Gastroesophageal sphincter (tissue), 4 donors: ENCODE measurements at places on chromosomes 12 and 14. TPM values are rescaled to one million over a fixed set of nuclear protein-coding genes. Genes with fewer than 3 reads are reported as not detected.
A peak's percentile ranks its signal among the peaks of the same experiment; 100 is the strongest.

CLBA1 gene
- total RNA-seq: 8.8 TPM

TSPAN11 gene
- total RNA-seq: 15.9 TPM

FRS2 gene
- total RNA-seq: 70.6 TPM

POU6F1 gene
- total RNA-seq: 22.9 TPM

OR4E1 gene
- not detected for total RNA-seq

KCNH5 gene
- total RNA-seq: 0.04 TPM

HELB gene
- total RNA-seq: 3.0 TPM

BBS10 gene
- 8.9 TPM for total RNA-seq

SCNN1A gene
- 0.62 TPM for total RNA-seq

EGLN3 gene
- 17.7 TPM for total RNA-seq

AP1G2 gene
- 7.2 TPM for total RNA-seq

RAP1B gene
- 212 TPM for total RNA-seq

MUCL1 gene
- total RNA-seq: not detected

FBRSL1 gene
- 8.5 TPM for total RNA-seq

MYH7 gene
- total RNA-seq: not detected

DYNC1H1 gene
- total RNA-seq: 606 TPM

MYO1H gene
- total RNA-seq: not detected

ITGA7 gene
- total RNA-seq: 206 TPM

ARHGAP5 gene
- total RNA-seq: 265 TPM

CBLN3 gene
- total RNA-seq: 2.2 TPM

RILPL1 gene
- total RNA-seq: 16.8 TPM

PTGDR gene
- 0.72 TPM for total RNA-seq

PTPRO gene
- total RNA-seq: 0.50 TPM

DNA sequence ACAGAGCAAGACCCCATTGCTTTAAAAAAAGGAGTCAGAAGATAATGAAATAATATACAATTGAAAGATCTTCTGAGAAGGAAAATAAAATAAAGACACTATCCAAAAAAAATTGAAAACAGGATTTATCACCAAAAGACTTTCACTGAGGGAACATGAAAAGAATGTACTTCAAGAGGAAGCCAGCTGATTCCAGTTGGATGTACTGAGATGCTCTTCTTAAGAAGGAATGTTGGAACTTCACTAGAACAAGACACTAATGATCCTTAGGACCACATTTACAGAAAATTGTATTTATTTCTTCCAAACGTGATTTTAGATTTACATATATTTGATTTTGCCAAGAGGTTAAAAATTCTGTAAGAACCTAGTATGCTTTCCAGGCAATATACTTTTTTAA is 65.6 kb upstream of the CNOT2 start:
- no peak for ATAC-seq

GRCh38 chr12:122635471-122635870 is 67.7 kb downstream of the HCAR2 start:
- ATAC-seq: no peak

DNA sequence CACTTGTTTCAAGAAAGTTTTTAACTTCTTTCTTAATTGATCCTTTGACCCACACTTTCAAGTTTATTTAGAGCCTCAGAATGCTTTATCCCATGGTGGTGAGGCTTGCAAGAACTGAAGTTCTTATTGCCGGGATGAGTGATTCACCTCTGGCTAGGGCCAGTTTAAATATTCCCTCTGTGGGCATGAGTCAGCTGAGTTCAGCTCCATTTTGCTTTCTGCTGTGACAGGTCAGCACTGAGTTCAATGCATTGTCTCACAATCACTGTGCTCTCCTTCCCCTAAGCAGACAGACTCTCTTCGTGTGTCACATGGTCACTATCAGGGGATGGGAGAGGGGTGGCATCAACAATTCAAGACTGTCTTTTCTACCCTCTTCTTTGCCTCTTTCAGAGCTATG is 514.6 kb upstream of the FBXO33 start:
- no peak for ATAC-seq

GRCh38 chr14:85687456-85687855 is 157.5 kb downstream of the FLRT2 start:
- ATAC-seq: no peak

DNA sequence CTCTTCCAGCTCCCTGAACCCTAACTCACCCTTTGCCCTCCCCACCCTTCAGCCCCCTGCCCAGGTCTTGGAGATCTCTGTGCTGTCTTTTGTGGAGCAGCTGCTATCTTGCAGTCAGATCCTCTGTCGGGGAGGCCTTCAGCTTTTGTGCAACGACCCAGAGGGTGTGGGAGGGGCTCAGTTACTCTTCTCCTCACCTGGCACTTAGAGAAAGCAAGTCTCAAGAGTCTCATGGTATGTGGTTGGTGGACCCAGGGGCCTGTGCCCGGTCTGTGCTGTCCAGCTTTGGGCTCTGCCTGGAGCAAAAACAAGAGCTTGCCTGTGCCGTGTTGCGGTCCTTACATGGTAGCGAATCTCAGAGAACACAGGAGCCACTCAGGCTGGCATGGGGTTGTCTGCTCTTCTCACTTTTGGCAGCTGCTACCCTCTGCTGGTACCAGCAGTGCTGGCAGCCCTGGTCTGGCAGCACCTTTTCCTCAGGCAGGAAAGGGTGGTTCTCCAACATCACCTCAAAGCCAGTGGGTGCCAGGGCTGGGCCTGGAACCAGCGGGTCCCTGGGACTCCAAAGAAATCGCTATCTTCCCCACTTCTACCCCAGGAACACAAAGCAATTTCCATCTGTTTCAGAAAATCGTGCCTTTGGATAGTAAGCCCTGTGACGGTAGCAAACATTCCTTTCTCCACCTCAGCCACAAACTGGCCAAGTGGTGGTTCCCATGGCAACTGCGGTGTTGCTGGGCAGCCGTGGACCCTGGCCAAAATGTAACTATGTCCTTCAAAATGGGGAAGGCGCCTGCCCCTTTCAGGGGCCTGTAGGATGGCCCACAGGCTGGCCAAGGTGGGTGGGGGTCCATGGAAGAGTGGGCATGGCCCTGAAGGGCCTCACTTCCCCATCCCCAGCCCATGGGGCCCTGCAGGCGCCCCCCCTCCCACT is 90.0 kb downstream of the RIN3 start:
- ATAC-seq: peak; percentile 76

- no peak for ATAC-seq
Measured at GRCh38 chr14:89503431-89503996, 86.5 kb upstream of the FOXN3 start.

- ATAC-seq: peak; percentile 90
Measured at GRCh38 chr14:54857830-54858269, 44.8 kb downstream of the GCH1 start.

DNA sequence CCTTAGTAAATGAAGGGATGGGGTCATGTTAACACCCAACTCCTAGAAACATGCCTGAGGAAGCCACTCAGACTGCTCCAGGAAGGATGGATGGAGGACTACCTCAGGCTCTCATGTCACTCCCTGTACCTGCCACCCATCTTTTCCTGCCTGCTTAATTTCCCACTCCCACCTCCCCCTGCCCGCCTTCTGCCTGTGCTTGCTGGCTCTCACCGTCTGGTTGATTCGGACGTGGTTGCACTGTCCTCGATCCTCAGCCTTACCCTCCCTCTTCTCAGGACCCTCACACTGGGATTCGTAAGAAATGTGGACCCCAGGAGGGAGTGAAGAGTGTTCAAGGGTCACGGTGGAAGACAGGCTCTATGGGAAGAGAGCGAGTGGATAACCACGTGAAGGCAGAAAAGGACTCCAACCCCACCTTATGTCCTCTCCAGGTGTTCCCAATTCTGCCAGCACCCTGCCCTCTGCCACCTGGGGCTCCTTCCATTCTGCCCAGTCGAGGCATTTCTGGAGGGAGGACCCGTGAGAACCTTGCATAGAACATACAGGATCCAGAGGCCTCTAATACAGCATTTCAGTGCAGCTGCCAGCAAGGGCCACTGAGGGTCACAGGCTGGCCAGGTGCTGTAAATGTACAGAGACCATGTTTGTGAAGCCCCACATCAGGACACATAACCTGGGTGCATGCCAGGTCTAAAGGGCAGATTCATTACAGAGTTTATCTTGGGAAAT is 12.9 kb downstream of the ITGB7 start:
- no peak for ATAC-seq

DNA sequence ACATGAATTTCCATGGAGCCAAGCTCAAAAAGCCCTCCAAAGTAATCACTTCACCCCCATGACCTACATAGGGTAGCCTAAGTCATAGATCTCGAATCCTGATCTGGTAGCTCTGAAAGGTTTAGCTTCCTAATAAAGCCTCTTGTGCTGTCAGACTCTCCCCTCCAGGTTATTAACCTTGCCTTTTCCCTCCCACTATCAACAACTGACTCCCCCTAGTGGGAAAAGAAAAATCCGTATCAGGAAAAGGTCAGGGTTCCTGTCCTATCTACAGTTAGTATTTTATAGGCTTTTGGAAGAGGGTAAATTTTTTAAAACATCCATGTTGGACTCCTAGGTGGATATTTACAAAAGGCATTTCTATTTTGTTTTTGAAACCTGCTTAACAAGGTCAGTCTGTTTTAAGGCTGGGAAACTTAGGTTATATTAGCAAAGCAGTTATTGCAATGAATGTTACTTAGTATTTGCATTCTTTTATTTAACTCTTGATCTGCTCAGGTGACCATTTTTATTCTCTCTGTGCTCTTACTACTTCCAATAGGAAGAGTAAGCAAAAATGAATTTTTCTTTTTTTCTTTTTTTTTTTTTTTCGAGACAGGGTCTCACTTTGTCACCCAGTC is 8.0 kb downstream of the YY1 start:
- ATAC-seq: peak; percentile 50

GRCh38 chr12:24478254-24478653 is 470.6 kb downstream of the BCAT1 start:
- no peak for ATAC-seq

DNA sequence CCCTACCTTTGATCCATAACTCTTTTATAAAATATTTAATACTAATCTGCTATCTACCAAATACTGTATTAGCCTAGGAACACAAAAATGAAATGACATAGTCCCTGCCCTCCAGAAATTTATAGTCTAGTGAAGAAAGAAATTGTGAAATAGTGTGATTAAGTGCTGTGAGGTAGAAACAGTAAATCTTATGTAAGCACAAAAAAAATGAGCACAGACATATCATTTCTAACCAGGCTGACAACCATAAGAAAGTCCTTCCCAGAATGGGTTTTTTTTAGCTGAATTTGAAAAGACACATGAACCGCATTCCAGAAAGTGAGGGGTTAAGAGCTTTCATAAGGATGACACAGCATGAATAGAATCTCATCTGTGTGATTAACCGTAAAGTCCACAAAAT is 145.9 kb downstream of the SOX5 start:
- ATAC-seq: no peak

- no peak for ATAC-seq
Measured at GRCh38 chr14:69226178-69226577, 33.8 kb upstream of the GALNT16 start.

GRCh38 chr12:1993871-1994371 is 10.3 kb downstream of the DCP1B start:
- ATAC-seq: peak; percentile 77

GRCh38 chr12:124440031-124440626 is 127.3 kb downstream of the NCOR2 start:
- no peak for ATAC-seq

DNA sequence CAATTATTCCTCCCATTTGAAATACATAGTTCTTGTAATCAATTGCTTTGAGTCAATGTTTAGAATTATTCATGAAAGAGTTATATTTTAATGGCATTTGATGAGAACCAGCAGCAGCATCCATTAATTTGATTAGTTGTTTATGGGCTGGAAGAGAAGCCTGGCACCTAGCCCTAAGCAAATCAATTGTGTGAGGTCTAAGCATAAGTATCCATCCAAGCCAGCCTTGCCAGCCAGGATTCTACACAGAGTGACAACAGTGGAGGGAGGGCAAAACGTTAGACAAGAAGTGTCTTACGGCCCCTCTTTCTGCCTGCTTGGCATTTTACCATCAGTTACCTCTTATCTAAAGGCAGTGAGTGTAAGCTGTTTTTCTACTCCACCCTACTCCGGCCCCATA is 478.5 kb downstream of the NELL2 start:
- ATAC-seq: no peak

- ATAC-seq: no peak
Measured at GRCh38 chr12:121709478-121709961, 3.0 kb upstream of the TMEM120B start.

- ATAC-seq: no peak
Measured at GRCh38 chr12:111352296-111352993, 16.4 kb downstream of the PHETA1 start.

- peak; percentile 53 for ATAC-seq
Measured at GRCh38 chr14:61620130-61620946, 75.0 kb upstream of the HIF1A start.

GRCh38 chr14:104520620-104521410 is 58.7 kb upstream of the C14orf180 start:
- no peak for ATAC-seq

- ATAC-seq: peak; percentile 38
Measured at GRCh38 chr12:106760184-106760531, 14.3 kb upstream of the RIC8B start.

GRCh38 chr14:100904307-100905087 is 975 bp upstream of the RTL1 start:
- ATAC-seq: no peak

DNA sequence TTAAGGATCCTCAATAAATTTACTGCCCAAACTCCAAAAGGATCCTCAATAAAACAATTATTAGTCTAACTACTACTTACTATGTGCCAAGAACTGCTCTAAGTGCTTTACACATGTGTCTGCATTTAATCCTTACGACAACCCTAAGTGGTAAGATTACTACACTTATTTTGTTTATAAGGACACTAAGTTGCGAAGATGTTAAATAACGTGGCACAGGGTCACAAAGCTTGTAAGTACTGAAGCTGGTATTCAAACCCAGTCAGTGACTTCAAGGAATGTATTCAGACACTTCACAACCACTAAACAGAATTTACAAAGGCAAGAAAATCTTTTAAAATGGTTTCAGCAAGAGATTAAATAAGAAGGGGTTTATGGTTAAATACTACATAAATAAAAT is 13.0 kb downstream of the FERMT2 start:
- ATAC-seq: no peak

DNA sequence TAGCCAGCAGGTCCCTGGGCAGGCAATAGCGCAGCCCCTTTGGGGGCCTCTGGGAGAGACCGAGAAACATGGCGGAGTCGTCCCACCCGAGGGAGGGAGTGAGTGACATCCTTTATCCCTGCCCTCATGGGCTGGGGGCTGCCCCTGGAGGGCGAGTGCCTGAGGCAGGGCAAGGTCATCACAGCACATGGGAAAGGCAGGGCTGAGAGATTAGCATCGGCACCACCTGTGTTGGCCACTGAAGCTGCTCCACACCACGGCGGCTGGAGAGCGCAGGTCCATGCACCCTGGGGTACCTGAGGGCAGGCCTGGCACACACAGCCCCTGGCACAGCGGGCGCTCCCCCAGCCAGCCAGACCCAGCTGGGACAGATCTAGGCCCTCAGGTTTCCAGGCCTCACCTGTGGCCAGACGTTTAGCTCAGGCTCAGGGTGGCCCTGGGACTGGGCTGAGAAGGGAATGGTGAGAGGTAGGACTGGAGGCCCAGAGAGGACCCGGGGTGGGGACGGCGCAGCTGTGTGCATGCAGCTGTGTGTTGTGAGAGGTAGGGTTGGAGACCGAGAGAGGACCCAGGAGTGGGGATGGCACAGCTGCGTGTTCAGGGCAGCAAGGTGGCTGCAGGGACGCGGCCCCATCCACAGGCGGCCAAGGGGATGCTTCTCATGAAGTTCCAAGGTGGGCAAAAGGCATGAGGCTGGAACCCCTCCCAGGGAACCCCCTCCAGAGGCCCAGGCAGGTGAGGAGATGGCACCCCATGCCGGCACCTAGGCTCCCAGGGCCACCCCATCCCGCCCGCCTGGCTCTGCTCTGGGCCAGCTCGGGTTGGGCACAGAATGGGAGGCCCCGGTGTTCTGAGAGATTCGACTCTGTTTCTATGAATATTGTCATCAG is 74.1 kb downstream of the KIF26A start:
- ATAC-seq: no peak

- ATAC-seq: peak; percentile 20
Measured at GRCh38 chr12:49092086-49092815, 2.4 kb downstream of the DHH start.
